ENCODE measurements at places on chromosomes 6 and 20.

DNA sequence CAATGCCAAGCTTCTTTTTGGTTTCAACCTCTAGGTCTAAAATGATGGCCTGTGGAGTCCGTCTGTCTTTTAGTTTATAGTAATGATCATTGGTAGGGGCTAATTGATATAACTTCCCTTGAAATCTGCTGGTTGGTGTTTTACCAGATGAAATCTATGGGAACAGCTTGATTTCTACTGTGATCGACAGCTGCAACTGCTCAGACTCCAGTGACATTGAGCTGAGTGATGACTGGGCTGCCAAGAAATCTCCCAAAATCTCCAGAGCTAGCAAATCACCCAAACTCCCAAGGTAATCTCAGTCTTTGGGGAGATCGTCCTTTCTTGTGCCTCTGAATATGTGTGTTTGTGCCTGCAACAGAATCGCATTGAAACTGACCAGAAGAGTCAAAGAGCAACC, 70.5 kb upstream of the TMEM181 start:
- no peak for DNase-seq

DNA sequence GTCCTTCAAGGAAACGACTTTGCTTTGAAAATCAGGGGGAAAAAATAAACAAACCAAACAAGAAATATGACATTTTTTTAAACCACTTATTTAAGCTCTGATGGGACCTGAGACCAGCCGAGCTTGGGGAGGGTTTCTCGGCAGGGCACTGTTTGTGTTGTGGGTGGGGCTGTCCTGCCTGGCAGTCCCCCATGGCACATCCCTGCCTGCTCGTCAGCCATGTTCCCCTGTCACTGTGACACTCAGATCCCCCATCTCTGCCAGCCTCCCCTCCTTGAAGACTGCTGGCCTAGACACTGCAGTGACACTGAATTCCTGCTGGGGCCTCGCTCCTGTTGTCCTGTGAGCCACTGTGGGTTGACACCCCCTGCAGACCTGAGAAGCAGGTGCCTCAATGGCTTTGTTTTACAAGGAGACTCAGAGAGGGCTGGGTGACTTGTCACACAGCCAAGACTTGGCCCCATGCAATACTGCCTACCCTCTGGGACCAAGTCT, 95.1 kb upstream of the PTPN1 start:
- no peak for DNase-seq

GRCh38 chr20:40698281-40698680, 9.2 kb upstream of the MAFB start:
- DNase-seq = no peak

DNA sequence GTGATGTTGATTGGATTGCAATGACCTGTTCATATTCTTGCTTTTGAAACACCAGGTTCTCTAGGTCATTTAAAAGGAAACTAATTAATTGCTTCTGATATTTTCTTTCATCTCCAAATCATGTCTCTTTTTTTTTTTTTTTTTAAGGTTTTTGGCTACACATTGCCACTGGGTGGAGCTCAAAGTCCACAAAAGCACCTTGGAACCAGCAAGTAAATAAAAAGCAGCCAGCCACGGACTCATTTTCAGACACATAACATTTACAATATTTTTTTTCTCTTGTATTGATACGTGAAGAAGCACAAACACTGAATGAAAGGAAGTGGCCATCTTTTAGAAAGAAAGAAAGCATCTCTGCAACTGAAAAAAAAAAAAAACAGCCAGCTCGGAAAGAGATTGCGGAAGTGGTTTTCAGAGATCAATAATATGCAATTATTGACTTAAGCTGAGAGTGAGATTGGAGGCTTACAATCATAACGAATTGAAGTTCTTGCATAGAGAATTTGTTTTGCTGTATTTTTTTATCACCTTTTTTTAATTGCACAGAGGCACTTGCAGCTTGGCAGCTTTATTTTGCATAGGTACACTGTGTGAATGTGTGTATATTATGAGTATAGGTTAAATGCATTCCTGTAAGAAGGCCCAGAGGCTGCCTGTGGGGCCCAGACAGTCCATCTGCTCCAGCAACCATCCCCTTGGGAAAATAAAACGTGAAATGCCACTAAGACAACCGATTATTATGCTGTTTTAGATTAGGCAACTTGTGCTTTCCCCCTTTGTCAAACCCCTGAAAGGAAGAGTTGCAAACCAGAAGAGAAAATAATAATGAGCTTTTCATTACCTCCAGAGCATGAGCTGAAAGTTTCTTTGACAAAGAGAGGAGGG, 28.2 kb downstream of the CGA start:
- peak; percentile 27 for DNase-seq

- DNase-seq = no peak
Measured at GRCh38 chr20:23021541-23021940, 13.6 kb upstream of the SSTR4 start.

- DNase-seq = no peak
Measured at GRCh38 chr6:144292372-144292771, 7.2 kb downstream of the UTRN start.

DNA sequence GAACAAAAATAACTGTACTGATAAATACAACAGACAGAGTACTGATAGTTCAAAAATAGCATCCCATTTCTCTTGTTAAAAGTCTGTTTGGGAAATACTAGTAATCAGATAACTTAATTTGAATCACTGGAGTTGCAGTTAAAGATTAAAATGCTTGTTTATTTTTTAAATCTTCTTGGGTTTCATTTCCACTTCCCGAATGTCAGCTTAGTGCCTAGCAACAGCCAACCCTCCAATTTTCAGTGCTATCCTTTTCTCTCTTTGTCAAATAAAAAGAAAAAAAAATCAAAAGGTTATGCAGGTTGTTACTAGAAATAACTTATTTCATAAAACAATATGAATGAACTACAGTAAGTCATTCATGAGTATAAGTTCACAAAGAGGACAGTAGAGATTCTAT, 257.7 kb upstream of the STXBP5 start:
- DNase-seq = no peak

DNA sequence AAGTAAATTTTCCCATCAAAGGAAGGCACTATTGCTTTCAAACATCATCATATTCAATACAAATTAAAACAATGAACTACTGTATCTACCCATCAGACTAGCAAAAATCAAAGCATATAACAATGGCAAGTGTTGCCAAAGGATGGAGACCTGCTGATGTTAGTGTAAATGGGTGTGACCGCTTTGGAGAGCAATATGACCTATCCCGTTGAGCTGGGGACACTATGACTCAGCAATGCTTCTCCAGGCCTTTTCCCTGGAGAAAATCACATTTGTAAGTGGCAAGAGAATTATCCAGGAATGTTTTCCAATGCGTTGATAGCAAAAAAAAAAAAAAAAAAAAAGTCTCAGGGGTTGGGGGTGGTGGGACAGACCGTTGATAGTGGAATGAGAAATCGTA, 46.1 kb downstream of the PHACTR3 start:
- DNase-seq = no peak

DNA sequence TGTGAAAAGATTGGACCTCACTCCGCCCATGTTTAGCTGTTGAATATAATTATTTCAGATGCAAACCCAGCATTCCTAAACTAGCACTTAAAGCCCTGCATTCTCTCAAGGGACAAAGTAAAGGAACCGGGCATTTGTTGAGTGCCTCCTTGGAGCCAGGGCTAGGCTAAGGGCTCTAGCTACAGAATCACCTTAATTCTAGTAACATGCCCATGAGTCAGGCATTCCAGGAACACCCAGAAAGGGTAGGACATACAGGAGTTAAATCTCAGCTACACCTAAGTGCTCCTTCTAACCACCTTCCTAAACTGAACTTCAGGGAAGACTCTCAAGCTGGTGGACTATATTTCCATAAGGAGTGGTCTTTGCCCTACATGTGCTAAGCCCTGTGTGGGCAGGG, 89.4 kb downstream of the SLC24A3 start:
- DNase-seq = no peak

GRCh38 chr20:48165401-48165685, 380.1 kb upstream of the SULF2 start:
- DNase-seq = no peak

DNA sequence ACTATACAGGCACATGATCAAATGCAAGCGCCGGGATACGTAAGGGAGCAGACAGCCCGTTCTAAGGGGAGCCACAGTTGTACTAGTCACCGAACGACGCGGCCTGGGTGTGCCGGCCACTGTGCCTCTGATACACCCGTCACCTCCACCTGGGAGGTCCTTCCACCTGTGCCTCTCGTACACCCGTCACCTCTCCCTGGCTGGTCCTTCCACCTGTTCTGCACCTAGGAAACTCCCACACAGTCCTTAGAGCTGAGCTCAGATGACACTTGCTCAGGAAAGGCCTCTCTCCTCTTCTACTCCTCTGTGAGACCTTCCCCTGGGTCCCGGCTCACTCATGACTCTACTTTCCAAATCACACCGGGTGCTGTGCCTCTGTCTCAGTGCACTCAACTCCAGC, 245.0 kb downstream of the TTLL2 start:
- DNase-seq = no peak

GRCh38 chr6:152404086-152404857, 232.9 kb downstream of the SYNE1 start:
- DNase-seq = no peak
